ENCODE measurements at places on chromosomes 2 and 18.

GRCh38 chr2:3142210-3142609, 235.4 kb downstream of the EIPR1 start:
- DNase-seq = no peak

- no peak for DNase-seq
Observed at GRCh38 chr2:190060626-190061025, 1.9 kb downstream of the MSTN start.

DNA sequence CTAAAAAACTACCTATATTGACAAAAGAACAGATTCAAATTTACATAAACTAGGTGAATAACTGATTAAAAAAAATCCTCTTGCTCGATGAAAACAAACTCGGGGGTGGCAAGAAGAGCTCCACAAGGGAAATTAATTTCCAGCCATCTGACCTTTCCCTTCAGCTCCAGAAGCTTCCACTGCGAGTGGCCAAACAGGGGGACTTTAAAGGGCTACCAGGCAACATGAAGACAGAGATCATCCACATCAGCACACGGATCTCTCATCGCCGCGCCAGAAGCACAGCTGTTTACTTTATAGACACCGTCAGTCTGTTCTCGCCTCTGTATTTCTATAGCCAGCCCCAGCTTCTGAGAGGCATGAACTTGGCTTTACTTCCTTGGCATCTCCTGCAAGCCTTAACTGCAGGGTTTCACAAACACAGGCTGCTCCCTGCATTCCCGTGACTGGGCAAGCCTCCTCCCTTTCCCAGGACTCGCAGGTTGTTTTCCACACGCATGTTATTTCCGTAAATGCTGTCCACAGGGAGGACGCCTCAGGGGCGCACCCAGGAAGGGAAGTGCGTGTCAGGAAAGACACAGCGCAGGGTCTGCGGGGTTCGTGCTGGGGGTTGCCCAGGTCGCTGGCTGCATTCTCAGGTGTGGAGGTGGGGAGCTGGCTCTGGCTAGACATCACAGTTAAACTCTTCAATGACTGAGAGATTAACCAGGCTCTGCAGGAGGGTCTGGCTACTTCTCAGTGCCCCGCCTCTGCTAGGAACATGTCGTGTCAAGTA, 85.0 kb downstream of the USP40 start:
- DNase-seq = no peak

DNA sequence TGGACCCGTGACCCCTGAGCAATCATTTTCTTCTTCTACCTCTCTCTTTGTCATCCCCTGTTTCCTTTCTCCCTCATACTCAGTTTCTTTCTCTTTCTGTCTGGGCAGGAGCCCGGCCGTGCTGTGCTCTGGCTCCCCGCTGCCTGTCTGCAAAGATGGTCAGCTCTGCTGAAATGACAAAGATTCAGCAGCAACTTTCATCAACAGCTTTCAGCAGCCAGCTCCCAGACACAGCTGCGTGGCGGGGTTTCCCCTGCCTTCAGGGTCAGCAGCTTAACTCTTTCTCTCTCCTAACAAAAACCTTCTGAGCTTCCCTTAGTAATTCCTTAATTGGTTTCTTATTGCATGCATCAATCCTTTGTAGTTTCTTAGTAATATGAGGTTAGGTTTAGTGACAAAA, 1234.4 kb downstream of the CNTNAP5 start:
- no peak for DNase-seq

- peak; percentile 66 for DNase-seq
Observed at GRCh38 chr2:204871231-204871953, 326.1 kb downstream of the PARD3B start.

DNA sequence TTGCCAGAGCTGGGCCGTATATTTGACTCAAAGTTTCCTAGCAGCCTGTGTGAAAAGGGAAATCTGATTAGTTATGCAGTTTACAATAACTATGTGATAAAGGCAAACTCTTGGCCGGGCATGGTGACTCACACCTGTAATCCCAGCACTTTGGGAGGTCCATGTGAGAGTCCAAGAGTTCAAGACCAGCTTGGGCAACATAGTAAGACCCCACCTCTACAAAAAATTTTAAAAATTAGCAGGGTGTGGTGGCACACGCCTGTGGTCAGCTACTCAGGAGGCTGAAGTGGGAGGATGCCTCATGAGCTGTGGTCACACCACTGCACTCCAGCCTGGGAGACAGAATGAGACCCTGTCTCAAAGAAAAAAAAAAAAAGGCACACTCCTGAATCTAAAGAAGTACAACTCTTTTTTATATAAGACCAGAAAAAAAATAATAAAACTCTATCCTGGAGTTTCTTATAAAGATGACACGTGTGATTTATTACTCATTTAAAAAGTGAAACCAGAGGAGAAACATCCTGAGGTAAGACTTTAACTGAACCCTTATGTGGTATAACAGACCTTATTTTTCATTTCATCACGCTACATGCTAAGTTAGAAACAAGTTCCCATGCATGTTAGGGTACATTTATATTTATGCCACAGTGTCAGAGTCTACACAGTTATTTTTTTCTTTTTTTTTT, 32.6 kb upstream of the KCMF1 start:
- DNase-seq = peak; percentile 62

DNA sequence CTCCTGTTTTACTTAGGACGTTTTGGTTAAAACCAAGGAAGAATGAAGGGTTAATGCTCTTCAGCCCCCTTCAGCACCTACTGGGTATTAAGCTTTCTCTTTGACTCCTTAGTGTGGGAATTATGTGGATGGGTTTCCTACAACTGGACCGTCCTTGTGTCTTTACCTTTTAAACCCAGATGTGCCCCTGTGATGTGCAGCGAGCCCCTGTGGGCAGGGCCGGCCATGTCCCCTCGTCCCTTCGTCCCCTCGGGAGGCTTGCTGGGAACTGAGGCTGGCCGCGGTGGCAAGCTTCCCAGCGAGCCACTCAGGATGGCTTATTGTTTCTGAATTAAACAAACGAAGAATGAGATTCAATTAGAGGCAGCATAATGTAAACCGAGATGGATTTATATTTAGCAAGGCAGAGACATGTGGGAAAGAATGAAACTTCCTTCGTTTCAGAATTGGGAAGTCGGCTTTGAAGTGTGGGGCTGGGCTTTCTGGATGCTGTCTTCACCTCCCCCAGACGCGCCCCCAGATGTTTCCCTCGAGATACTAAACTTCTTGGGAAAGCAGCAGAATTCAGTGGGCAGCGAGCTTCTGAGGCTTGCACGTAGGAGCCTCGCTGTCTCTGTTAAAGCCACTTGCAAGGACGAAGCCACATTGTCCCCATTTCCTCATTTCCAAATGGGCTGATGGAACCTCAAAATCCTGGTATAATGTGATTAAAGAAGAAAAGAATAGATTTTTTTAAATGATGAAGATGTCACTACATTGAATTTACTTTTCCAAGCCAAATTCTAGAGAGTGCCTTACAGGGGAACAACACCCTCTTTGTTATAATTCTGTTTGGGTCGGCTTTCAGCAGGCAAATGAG, 146.0 kb downstream of the VAPA start:
- DNase-seq = no peak

DNA sequence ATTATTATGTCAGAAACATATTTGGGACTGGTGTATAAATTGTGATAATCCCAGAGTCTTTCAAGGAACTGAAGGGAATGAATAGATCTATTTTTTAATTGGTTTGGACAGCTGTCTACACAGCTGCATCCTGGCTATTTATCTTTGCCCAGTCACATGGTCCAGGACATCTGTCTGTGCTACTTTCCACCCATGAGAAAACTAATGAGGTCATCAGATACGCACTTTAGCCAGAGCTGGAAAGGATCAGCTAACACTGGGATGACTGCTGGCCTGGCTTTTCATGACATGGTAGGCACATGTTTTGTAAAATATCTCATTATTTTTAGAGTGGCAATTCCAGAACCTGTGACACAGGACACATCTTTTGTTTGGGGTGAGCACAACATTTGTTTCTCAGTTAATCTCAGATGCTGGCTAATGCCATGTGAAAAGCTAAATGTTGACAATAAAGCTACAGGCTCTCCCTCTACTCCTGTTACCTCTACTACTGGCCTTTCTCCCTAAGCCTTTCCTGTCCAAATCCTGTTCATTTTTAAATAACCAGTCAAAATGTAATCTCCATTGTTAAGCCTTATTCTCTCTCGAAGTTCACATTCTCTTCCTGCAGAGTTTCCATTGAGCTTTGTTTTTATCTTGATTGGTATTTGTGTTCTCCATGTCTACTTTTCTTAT, 500.7 kb downstream of the RIT2 start:
- DNase-seq = no peak

DNA sequence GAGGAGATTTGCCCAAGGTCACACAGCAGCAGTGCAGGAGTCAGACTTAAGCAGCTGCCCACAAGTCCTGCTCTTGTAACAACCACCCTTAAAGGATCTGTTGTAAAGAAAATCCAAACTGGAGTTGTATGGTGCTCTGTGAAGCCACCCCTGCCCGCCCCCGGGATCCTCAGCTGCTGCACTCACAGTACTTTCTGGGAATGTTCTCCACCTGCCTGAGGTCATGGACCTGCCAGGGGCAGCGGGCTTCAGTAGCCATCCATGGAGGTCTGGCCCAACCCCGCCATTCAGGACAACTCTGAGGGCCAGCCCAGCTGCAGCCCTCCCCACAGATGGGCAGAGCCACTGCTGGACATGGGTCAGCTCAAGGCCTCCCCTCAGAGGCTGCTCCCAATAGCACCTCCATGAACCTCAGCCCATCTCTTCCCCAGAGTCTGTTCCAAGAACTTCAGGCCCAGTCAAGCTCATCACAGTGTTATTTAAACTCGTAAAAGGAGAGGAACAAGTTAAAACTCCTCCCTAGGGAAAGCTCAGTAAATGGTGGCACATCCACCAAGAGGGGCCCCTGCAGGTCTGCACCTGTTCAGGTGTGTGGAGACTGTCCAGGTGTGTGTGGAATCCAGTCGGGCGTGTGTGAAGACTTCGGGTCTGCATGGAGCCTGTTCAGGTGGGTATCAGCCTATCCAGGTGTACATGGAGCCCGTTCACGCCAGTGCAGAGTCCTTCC, 39.4 kb upstream of the GPC1 start:
- DNase-seq = no peak

DNA sequence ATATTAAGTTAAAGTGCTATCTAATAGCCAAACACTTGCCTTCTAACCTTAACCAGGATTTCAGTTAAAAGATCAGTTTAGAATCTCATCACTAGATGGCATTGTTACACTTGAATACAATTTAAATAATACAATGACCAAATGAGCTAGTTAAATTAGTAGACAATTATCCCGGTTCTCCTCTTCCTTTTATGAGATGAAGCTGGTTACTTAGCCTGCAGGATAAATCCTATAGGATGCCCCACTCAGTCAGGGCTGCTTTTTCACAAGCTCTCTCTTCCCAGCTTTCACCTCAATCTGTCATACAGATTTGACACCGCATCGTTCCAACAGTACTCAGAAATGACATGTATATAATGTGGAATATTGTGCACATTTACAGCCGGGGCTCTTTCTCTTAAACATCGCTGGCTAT, 678.8 kb downstream of the KCNJ3 start:
- peak; percentile 12 for DNase-seq

DNA sequence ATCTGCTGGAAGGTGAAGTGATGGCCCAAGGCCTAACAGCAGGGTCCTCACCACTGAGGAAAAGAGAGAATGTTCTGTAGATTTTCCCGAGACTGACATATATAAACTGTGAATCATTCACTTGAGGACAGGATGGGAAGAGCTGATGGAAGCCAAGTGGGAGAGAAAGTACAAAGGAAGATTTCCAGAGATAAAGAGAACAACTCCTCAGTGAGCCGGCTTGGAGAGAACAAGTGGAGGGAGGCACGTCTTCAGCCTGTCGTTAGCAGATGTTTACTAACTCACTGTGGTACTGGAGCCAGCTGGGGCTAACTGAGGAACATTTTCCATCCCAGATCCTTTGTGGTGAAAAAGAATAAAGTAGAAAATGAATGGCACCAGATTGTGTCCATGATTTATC, 552.9 kb upstream of the TNP1 start:
- peak; percentile 78 for DNase-seq

DNA sequence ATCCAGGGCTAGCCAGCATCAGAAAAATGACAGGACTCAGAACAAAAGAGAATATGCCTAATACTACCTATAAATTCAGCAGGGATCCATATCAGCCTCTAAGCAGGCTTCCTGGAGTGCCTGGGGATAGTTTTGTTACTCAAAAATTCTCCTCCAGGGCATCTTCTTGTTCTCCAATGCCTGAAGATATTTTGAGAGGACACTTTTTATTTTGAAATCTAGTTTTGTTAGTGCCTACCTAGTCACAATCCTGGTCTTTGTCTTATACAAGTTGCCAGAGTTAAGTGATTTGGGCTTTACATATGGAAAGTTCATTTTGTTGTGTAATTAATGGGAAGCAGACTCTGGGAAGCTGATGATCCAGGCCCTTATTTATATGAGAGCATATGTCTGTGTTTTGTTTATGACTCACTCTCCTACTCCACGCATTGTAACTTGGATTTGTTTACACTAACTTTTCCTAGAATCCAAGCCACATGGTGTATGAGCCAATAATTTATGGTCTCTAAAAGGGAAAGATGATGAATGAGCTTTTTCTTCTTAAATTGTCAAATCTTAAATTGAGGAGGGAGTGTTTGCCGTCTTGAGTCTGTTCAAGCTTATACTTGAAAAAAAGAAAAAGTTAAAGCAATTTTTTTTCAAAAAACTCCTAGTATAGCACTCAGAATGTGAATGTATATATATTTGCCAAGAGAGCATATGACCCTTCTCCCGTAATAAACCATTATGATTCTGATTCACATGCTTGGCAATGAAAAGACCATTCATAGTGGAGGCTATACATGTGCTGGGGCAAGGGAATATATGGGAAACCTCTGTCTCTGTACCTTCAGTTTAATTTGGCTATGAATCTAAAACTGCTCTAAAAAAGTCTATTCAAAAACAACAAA, 370.3 kb downstream of the SETBP1 start:
- DNase-seq = peak; percentile 95

- DNase-seq = no peak
Observed at GRCh38 chr2:70161069-70161534, 29.7 kb downstream of the C2orf42 start.

Measured in fibroblast of skin of abdomen (primary cell).